Putamen (tissue), 1 donor: ENCODE measurements at places on chromosomes 2 and 18.

DNA sequence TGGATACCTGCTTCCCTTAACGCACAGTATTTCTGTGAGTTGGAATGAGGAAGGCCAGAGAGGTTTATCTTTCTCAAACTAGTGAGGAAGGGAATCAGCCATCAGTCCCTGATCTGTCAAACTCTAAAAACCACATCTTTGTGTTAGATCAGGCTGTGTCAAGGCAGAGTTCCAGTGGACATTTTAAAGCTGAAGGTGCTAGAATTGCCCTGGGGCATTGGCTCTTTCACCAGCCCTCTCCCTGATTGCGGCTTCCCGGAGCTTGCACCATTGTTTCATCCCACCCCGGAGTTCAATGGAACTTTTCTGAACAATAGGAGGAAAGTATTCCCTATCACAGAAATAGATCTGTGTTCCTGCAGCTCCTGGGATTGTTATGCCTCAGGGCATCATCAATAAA, 110.2 kb downstream of the RNF144A start:
- no peak for DNase-seq

- DNase-seq = no peak
Observed at GRCh38 chr2:20012282-20013125, at the start of gene MATN3. Gene MATN3 (minus strand): TSS chr2:20012668. CDS start chr2:20012631, 37 bp downstream.

- DNase-seq = no peak
Observed at GRCh38 chr2:56239437-56239836, 55.6 kb downstream of the CCDC85A start.

DNA sequence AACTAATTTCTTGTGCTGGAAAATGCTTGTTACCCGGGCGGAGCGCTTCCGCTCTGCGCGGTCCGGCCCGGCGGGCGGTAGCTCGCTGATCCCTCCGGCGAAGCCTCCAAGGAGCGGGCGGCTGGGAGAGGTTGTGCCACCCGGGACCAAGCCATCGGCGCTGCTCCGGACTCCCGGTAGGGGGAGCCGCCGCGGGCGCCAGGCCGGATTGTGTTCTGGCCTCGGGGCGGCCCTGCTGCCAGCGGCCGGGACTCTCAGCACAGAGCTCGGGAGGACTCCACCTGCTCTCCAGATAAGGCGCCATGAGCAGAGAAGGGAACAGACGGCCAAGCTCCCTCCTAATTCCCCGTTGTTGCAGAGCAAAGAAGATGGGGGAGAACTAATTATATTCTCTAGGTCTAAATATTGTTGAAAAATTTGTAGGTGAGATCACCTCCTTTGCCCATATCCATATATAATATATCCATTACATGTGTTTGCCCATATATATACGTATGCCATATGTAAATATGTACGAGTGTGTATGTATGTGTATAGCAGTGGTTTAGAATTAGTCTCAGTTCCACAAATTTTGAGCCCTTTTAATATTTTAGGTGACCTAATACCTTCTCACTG, 13.8 kb upstream of the SATB2 start:
- DNase-seq = peak; percentile 50

GRCh38 chr2:158656492-158657229, 138.5 kb upstream of the DAPL1 start:
- DNase-seq = no peak

- DNase-seq = no peak
Observed at GRCh38 chr2:10226038-10226724, 76.5 kb upstream of the HPCAL1 start.

DNA sequence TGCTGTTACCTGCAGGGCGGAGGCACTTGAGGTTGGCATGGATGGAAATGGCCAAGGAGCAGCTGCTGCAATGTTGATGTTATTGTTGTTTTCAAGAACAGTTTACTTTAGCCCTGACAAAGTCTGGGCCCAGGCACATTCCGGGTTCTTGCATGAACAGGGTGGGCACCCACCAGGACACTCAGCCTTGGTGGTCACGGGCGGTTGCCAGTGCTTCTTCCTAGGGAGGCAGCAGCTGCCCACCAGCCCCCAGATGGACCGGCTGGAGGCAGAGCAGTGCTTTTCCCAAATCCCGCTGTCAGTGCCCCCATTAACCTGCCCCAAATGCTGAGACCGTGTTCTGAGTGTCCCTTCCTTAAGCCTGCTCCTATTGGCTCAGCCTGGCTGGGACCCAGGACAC, 38.5 kb upstream of the B3GNT7 start:
- no peak for DNase-seq

- no peak for DNase-seq
Observed at GRCh38 chr18:79949697-79950487, 1.6 kb downstream of the SLC66A2 start.

- DNase-seq = no peak
Observed at GRCh38 chr2:217331523-217332416, 471.9 kb upstream of the TNP1 start.

DNA sequence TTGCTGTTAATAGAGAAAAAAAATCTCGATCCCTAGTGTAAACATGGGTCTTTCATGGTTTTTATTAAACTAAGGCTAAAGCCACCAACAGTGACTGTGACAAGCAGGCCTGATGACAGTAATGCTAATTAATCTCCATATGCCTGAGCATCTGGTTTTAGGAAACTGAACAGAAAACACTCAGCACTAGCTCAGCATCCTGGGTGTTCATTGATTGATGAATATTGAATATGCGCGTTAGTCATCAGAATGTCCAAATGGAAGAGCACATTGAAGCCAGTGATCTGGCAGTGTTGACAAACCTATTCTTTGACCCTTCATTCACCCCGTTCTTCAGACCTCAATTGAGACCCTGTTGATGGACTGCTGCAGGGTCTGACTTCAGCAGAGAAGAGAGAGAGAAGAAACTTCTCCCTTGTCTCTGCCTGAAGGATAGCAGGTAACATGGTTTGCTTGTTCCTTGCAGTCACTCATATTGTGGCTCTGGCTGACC, 283.8 kb downstream of the RDH14 start:
- DNase-seq = no peak

DNA sequence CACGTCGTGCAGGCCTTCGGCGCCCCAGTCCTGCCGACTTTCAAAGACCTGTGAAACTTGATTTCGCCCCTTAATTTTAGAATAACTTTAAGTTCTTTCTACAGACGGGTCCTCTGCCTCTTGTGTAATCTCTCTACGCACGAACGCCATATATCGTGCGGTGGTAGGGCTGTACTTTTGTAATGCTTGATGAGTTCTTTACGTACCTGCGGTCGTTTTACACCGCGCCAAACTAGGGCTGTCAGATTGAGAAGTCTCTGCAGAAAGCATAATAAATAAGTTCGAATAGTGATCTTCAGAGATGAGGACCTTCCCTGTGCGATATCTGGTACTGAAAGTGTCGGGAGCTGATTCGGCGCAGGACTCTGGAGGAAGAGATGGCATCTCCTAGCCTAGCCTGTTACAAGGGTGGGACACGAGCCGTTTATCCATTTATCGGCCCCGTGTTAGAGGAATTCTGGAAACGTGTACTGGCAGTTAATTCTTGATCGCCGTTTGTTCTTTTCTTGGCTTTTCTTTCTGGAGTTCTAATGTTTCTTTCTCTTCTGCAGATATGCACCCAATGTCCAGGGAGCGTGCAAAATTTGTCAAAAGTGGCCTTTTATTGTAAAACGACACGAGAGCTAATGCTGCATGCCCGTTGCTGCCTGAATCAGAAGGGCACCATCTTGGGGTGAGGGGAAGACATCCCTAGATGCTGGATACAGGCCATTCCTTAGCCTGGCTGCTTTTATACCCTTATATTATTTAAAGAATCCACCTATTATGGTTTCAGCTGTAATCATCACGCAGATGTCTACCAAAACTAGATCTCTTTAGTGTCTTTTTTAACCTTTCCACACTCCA, 781 bp upstream of the SLC5A6 start:
- no peak for DNase-seq

GRCh38 chr18:6342990-6343389, 71.7 kb downstream of the L3MBTL4 start:
- DNase-seq = no peak

DNA sequence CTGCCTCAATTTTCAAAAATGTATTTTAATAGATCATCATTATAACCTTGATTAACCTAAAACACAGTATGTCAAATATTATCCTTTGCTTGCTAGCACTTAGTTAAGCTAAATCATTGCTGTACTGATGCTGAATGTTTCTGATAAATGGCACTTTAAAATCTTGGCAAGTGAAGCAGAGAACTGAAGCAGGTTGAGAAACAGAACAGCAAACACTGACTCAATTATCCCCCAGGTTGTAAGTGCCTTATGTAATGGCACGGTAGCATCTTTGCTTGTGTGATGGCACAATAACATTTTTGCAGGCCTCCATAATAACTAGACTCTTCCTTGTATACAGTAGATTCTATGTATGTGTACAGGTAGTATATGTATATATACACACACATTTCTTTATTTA, 33.8 kb downstream of the ARHGAP15 start:
- no peak for DNase-seq

DNA sequence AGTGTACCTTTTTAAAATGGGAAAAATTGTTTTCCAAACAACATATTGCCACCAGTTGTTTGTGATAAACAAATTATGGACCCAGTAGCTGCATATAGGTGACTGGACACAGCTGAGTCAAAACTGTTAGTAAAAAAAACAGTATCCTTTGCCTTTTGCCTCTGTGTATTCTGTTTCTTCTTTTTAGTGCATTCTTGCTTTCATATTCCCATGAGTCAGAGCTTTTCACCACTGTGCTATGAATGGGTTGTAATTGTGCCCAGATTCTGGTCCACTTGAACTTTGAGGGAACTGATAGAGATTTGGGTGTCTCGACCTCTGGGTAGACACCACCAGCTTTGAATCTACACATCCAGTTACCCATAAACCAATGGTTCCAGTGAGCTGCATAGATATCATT, 1441.9 kb upstream of the ZEB2 start:
- no peak for DNase-seq
